Parietal lobe (tissue), 2 donors: ENCODE measurements at places on chromosomes 1 and 21. TPM values are rescaled to one million over a fixed set of nuclear protein-coding genes. Genes with fewer than 3 reads are reported as not detected.

The RNPEP gene
- total RNA-seq, result 13.1 TPM

The NPR1 gene
- under 0.01 TPM for total RNA-seq

The PDC gene
- not detected for total RNA-seq

The OLIG2 gene
- 18.2 TPM for total RNA-seq

The ANGEL2 gene
- 93.6 TPM for total RNA-seq

The LCE1A gene
- total RNA-seq, result not detected

The FCRL5 gene
- not detected for total RNA-seq

The TRIM17 gene
- 2.2 TPM for total RNA-seq

The ACTA1 gene
- total RNA-seq, result 1.6 TPM

The SLC6A17 gene
- total RNA-seq, result 27.2 TPM

The LY9 gene
- total RNA-seq, result not detected

The HCRTR1 gene
- total RNA-seq, result 3.8 TPM

The DARS2 gene
- 16.9 TPM for total RNA-seq

The SPRR3 gene
- total RNA-seq, result not detected

The CNR2 gene
- total RNA-seq, result not detected

The LRRC40 gene
- 75.7 TPM for total RNA-seq

The SLC9C2 gene
- 1.9 TPM for total RNA-seq

The SEMA6C gene
- 40.1 TPM for total RNA-seq

The SFN gene
- 0.63 TPM for total RNA-seq

The EDEM3 gene
- total RNA-seq, result 72.3 TPM

The OR2T29 gene
- not detected for total RNA-seq

The TSPAN2 gene
- 28.2 TPM for total RNA-seq

The ARMH1 gene
- 10.6 TPM for total RNA-seq

The OR2M3 gene
- total RNA-seq, result 0.63 TPM

The ADAMTSL4 gene
- 0.31 TPM for total RNA-seq

The LEFTY2 gene
- not detected for total RNA-seq

The LCE1C gene
- not detected for total RNA-seq

The PTPN14 gene
- total RNA-seq, result 2.2 TPM

The FAM163A gene
- total RNA-seq, result 0.31 TPM

The HTR6 gene
- 0.31 TPM for total RNA-seq

The KCNN3 gene
- 13.1 TPM for total RNA-seq

The OPTC gene
- total RNA-seq, result not detected

The TESK2 gene
- total RNA-seq, result 1.6 TPM

The FCRL6 gene
- total RNA-seq, result not detected

The RUNX3 gene
- total RNA-seq, result not detected

The KAZN gene
- 50.4 TPM for total RNA-seq

The C1QTNF12 gene
- total RNA-seq, result not detected

The ERG gene
- 2.5 TPM for total RNA-seq

The CLCA1 gene
- not detected for total RNA-seq

The LCE2B gene
- not detected for total RNA-seq

The LIN28A gene
- not detected for total RNA-seq

The STYXL2 gene
- total RNA-seq, result under 0.01 TPM

The CRNN gene
- not detected for total RNA-seq

The CLEC20A gene
- total RNA-seq, result not detected

The FAM131C gene
- total RNA-seq, result 1.9 TPM
